Upper lobe of left lung (tissue), 6 donors: ENCODE measurements at places on chromosomes 7 and 10. TPM values are rescaled to one million over a fixed set of nuclear protein-coding genes. Genes with fewer than 3 reads are reported as not detected.

Gene PDE6C
- not detected for total RNA-seq

Gene COL26A1
- total RNA-seq: 0.30 TPM

DNA sequence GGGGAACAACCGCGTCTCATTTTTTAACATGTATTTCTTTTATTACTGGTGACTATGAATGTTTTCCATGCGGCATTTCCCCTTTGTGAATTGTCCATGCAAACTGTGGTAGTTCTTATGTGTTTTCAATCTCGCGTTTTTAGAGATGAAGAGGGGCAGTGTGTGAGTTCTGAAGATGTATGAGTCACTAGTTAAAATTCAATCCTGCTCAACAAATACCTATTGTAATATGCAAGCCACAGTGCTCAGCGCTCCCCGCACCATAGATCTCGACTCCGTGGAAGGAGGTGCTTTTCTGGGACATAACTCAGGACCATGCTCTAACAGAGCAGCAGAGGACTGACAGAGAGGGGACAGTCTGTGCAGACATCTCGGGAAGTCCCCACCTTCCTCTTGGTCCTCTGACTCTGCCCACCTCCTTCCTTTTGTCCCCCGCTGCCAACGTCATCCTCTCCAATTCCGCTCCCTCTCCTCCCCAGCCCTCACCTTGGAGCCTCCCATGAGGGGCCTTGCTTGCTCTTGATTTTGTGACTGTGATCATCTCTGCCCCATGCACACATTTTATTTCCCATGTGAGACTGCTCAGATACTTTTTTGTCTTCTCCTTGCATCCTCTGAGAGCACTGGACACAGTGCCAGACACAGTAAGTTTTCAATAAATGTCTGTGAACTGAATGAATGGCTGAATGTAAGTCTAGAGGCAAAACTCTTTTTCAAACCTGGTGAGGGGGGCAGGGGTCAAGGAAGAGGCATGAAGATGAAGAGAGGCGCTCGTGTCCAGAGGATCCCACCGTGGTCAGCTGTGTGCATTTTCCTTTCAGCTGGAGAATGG, 42.7 kb upstream of the PLEKHA1 start:
- H3K27me3 ChIP-seq: no peaks in the 10 kb centered on the region
- no peaks in the 10 kb centered on the region for H3K4me1 ChIP-seq
- DNase-seq: no peak
- H3K36me3 ChIP-seq: no peaks in the 10 kb centered on the region
- no peak overlapping the region for H3K4me3 ChIP-seq

Gene ZNF804B
- total RNA-seq: not detected

- no peak for DNase-seq
- H3K4me1 ChIP-seq: no peaks in the 10 kb centered on the region
Measured at GRCh38 chr7:8114175-8114574, 145.6 kb downstream of the GLCCI1 start.

Gene SRRM3
- total RNA-seq: 0.59 TPM

DNA sequence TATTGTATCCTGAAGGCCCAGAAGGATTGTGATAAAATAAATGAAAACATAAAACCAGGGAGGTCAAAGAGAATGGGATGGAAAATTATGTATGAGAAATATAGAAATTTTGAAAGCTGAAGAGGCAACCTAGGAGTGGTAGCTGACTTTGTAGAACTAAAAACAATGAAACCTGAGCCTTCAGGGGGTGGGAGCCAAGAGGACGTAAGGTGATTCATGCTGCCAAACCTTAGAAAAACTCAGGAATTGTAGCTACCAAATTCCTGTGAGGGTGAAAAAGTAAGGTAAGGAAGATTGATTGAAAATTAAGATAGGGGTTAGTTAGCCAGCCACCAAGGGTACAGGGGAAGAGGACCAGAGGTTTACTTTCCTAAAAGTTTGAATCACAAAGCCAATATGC, 213.2 kb downstream of the KCND2 start:
- DNase-seq: no peak
- no peak overlapping the region for H3K4me3 ChIP-seq
- H3K4me1 ChIP-seq: no peaks in the 10 kb centered on the region
- no peaks in the 10 kb centered on the region for H3K36me3 ChIP-seq
- no peak overlapping the region for H3K27ac ChIP-seq
- no peaks in the 10 kb centered on the region for H3K27me3 ChIP-seq

Gene FAM237B
- 0.15 TPM for total RNA-seq

DNA sequence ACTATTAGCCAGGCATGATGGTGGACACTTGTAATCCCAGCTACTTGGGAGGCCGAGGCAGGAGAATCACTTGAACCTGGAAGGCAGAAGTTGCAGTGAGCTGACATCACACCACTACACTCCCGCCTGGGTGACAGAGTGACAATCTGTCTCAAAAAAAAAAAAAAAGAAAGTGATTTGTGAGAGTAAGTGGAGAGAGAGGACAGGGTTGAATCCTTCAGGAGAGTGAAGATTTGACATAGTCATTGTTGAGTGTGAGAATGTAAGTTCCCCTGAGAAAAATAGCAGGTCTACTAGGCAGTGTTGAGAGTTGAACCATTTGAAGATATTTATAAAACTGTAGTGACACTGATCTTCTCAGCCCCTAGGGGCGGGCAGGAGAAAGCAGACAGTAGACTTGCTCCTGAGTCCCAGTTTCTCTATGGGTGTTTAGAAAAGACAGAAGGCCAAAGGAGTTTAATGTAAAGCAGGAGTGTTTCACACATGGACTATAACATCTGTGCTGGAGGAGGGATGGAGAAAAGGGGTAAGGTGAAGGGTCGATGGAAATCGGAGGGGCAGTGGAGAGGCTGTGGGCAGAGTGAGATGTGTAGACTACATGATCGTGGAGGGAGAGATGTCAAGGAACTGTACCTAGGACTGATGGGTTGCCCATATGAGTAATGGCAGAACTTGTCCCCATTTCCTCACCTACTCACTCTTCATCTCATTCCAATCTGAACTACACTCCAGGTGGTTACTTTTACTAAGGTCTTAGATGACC, 13.7 kb upstream of the LAMB4 start:
- no peaks in the 10 kb centered on the region for H3K36me3 ChIP-seq
- no peak for DNase-seq
- no peak overlapping the region for H3K27ac ChIP-seq
- peaks cover 10% of the 10 kb centered on the region for H3K4me1 ChIP-seq

DNA sequence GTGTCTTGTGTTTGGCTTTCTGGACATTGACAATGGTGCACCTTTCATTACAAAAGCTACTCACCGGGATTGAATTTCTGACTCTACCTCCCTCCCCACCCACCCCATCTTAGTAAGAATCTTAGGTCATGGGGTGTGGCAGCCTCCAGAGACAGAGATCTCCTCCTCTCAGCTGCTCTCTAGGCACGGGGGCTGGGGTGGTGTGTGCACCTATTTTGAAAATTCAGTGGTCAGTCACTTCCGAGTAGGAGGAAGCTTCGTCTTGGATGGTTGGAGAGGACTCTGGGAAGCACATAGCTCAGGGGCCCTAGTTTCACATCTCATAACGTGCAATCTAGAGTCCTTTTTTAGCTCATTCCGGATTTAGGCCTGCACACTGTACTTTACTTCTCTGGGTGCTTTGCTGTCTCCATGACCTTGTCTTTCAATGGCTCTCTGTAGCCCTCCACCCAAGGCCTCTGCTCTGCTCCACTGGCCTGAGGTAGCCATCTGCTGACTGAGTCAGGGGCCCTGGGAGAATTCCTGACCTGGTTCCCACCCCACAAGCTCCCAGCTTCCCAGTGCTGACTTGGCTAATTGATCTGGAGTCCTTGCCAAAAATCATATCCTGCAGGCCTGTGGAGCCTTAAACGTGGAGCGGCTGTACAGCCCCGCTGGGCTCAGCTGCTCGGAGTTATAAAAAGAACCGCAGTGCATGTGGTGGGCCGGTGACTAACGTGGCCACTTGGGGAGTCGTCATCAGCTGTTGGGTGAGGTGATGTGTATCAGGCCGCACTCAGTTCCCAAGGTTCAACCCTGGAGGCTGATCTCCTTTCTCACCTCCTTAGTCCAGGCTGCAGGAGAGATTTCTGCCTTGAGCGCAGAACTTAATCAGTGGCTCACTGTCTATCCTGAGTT, 19.3 kb upstream of the ADAMTS14 start:
- DNase-seq: no peak
- H3K4me1 ChIP-seq: no peaks in the 10 kb centered on the region
- H3K27ac ChIP-seq: no peak overlapping the region
- no peaks in the 10 kb centered on the region for H3K27me3 ChIP-seq
- H3K36me3 ChIP-seq: no peaks in the 10 kb centered on the region
- H3K4me3 ChIP-seq: no peak overlapping the region

- no peaks in the 10 kb centered on the region for H3K36me3 ChIP-seq
- H3K27ac ChIP-seq: no peak overlapping the region
- no peaks in the 10 kb centered on the region for H3K4me1 ChIP-seq
- no peak for DNase-seq
- no peaks in the 10 kb centered on the region for H3K27me3 ChIP-seq
Measured at GRCh38 chr7:39810204-39810642, 139.8 kb upstream of the CDK13 start.

DNA sequence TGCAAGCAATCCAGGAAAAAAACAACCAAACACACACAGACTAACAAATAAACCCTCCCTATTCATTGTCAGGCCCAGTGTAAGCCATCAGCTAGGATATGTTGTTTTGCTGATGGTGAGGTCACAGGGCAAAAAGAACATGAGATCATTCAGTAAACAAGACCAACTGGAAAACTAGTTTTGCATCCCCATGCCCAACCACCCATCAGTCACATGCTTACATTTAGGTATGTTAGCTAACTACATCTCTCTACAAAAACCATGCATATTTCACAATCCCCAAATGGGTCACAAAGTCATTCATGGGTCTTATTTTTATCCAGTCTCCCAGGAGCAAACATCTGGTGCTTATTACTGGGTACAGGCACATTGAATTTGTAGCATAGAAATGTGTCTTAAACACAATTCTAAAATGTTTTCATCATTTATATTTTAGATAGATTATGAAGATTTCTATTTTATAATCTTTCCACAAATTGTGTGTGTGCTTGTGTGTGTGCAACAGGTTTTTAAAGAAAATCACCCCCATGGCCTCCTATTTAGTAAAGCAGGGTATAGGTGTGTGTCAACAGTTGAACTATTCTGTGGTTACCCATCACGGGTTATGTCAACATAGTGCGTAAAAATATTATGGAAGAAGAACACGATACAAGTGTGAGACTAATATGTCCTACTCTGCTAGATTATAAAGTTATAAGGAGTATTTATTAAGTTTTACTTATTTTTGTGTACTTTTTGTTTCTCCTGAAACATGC, 103.8 kb upstream of the AKR1E2 start:
- no peaks in the 10 kb centered on the region for H3K27me3 ChIP-seq
- H3K27ac ChIP-seq: no peak overlapping the region
- H3K4me1 ChIP-seq: no peaks in the 10 kb centered on the region
- DNase-seq: no peak
- no peak overlapping the region for H3K4me3 ChIP-seq

DNA sequence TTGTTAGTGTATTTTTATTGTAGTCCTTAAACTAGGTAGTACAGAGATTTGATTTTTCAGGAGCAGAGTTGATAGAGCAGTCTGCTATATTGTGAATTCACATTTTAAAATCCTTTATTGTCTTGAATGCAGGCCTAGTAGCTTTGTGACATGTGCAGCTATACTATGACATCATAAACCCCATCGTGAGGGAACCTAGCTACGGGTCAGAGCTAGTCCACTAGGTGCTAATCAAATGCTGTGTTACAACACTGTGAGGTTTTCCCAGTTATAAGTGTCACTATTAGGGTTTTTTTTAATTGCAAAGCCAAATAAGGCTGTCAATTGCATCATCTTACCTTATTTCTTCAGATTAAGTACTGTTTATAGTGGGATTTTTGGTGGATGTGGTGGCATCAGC, 40.7 kb downstream of the CREM start:
- no peak for DNase-seq
- H3K27ac ChIP-seq: no peak overlapping the region
- H3K4me3 ChIP-seq: no peak overlapping the region
- H3K27me3 ChIP-seq: no peaks in the 10 kb centered on the region
- no peaks in the 10 kb centered on the region for H3K4me1 ChIP-seq
- H3K36me3 ChIP-seq: no peaks in the 10 kb centered on the region

GRCh38 chr7:983004-983615, at the start of gene CYP2W1:
CYP2W1 (plus strand) TSS chr7:983181; CDS start chr7:983212, 31 bp downstream.
- no peak within 1 kb of the TSS for H3K27ac ChIP-seq
- peak; percentile 78 for DNase-seq
- peaks cover 4% of the 10 kb centered on the region for H3K27me3 ChIP-seq
- no peak within 1 kb of the TSS for H3K4me3 ChIP-seq

Gene MSS51
- 8.2 TPM for total RNA-seq

DNA sequence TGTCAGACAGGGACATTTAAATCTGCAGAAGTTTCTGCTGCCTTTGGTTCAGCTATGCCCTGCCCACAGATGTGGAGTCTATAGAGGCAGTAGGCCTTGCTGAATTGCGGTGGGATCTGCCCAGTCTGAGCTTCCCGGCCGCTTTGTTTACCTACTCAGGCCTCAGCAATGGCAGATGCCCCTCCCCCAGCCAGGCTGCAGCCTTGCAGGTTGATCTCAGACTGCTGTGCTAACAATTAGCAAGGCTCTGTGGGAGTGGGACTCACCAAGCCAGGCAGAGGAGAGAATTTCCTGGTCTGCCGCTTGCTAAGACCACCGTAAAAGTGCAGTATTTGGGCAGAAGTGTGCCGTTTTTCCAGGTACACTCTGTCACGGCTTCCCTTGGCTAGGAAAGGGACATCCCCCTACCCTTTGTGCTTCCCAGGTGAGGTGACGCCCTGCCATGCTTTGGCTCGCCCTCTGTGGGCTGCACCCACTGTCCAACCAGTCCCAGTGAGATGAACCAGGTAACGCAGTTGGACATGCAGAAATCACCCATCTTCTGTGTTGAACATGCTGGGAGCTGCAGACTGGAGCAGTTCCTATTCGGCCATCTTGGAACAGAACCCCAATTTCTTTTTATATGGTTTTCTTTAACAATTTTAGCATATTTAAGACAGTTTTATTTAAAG, 28.4 kb upstream of the VWDE start:
- peak; percentile 1 for DNase-seq
- no peaks in the 10 kb centered on the region for H3K4me1 ChIP-seq
- H3K36me3 ChIP-seq: no peaks in the 10 kb centered on the region
- no peak overlapping the region for H3K27ac ChIP-seq
- no peaks in the 10 kb centered on the region for H3K27me3 ChIP-seq
- H3K4me3 ChIP-seq: no peak overlapping the region

Gene GALNT17
- total RNA-seq: 14.3 TPM

DNA sequence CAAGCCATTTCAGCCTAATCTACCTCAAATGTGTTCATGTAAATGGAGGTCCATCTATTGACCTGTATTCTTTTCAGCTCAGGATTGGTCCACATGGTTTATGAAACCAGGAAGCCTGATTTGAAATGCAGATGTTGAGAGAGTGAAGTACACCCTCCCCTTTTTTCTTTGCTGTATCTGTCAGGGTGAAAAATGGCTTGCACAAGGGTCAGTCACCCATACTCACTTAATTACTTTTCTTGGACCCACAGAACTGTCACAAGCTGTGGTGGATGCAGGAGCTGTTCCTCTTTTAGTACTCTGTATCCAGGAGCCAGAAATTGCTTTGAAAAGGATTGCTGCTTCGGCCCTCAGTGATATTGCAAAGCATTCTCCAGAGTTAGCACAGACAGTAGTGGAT, 41.2 kb downstream of the SPAG6 start:
- DNase-seq: no peak
- no peaks in the 10 kb centered on the region for H3K27me3 ChIP-seq
- H3K4me3 ChIP-seq: no peak overlapping the region
- no peaks in the 10 kb centered on the region for H3K36me3 ChIP-seq

Gene AKR1C4
- total RNA-seq: not detected
